ENCODE measurements at places on chromosomes 11 and 22.

DNA sequence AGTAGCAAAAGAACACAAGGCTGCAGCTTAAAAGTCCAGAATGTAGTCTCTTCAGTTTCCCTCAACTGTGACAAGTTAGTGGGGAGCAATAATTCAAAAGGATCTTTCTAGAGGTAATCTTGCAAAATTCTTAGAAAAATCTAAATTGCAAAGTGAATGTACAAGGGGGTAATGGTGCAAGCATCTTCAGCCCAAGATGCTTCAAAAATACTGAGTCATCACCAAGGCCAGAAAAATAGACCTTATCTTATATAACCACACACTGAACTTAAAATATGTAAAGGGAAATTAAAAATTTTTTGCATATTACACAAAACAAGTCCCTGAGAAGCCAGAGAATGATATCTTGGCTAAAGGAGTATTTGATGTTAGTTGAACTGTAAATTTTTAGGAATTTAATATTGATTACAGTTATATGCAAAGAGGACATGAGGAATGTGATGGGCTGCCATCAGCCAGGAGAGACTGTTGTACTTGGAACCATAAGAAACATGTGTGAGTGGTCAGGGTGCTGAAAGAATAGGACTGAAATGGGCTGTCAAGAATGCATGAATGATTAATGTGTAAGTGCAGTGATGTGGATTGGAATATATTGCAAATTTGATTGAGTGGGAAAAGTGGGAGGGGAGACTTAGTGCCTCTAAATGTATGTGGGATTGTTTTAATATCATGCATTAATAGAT lies 85.7 kb upstream of the LIN7C start:
- DNase-seq, result no peak

GRCh38 chr11:111367411-111368284 lies 11.4 kb downstream of the POU2AF1 start:
- DNase-seq, result no peak

DNA sequence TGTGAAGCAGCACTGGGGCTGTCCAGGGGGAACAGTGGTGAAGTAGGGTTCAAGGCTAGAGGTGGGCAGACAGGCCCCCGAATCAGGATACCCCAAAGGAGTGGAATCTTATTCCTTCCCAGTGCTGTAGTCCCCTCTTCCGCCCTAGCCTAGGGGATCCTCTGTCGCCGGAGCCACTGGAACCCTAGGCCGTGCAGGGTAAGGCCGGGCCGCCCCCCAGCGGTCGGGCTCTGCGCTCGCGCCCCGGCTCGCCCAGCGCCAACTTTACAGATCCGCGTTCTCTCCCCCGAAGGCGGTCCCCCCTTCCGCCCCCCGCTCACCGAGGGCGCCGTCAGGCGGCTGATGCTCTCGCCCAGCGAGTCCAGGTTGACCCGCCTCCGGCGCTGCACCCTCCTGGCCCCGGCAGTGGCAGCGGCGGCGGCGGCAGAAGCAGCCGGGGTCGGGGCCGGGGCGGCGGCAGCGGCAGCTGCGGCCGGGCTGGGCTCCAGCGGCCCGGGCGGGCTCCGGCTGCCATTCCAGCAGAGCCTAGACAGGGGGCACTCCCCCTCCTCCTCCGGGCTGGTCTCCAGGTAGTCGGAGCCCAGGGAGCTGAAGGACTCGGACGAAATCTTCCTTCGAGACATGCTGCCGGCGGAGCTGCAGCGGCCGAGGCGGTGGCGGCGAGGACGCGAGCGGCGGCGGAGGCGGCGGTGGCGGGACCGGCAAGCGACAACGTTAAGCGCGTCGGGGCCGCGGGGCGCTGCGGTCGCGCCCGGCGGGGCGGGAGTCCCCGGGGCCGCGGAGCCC lies 650 bp downstream of the GUCY1A2 start:
- no peak for DNase-seq

DNA sequence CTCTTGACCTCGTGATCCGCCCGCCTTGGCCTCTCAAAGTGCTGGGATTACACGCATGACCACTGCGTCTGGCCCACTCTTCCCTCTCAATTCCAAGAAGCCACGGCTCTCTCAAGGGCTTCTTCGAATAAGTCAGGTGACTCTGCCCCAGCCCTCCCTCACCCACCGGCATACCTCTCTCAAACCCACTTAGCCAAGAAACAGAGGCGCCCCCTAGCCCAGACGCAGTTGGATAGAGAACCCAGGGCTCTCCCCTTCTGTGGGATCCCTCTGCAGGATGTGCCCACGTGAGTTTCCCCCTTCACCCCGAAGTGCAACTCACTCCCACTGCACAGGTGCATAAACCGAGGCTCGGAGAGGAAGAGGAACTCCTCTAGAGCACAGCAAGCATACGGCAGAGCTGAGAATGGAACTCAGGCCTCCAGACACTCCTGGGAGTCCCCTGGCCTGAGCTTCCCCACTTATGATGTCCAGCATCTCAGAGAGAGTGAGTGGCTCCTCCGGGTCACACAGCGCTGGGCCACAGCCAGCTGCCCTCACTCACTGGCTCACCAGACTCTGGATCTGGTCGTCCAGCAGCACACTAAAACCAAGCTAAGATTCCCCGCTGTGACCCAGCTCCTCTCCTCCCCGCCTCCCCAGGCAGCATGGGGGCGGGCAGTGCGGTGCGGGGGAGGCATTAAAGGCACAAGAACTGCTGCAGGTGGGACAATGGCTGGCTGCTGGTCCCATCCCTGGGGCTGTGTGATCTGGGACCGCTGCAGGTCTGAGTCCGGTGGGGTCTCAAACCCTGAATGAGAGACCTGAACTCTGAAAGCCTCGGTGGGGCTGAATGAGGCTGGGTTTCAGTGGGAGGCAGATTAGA lies 16.8 kb upstream of the RGL4 start:
- no peak for DNase-seq

GRCh38 chr22:48679656-48680555 lies 1147.8 kb downstream of the BRD1 start:
- no peak for DNase-seq

- DNase-seq, result no peak
Observed at GRCh38 chr11:65695459-65696241, 16.4 kb upstream of the KAT5 start.

GRCh38 chr11:98358551-98358950 lies 662.2 kb upstream of the CNTN5 start:
- DNase-seq, result no peak

- no peak for DNase-seq
Observed at GRCh38 chr11:27213232-27213660, 149.8 kb downstream of the CCDC34 start.

- DNase-seq, result no peak
Observed at GRCh38 chr11:42974510-42975179, 337.2 kb upstream of the API5 start.

DNA sequence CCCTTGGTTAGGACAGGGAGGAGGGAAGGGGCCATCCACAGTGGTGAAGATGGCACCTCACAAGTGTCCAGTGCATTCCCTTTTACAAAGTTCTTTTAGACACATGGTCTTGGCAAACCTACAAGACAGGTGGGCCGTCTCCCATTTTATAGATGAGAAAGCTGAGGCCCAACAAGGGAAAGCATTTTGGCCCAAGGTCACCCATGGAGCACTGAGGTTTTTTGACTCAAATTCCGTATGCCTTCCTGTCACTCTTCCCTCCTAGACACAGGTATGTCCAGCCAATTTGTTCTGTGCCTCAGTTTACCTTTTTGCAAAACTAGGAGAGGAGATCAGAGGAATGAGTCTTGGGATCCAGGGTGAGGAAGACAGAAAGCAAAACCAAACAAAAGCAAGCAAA lies 1.2 kb downstream of the C1QTNF4 start:
- DNase-seq, result no peak

- DNase-seq, result no peak
Observed at GRCh38 chr11:46901156-46901555, 17.2 kb downstream of the LRP4 start.

DNA sequence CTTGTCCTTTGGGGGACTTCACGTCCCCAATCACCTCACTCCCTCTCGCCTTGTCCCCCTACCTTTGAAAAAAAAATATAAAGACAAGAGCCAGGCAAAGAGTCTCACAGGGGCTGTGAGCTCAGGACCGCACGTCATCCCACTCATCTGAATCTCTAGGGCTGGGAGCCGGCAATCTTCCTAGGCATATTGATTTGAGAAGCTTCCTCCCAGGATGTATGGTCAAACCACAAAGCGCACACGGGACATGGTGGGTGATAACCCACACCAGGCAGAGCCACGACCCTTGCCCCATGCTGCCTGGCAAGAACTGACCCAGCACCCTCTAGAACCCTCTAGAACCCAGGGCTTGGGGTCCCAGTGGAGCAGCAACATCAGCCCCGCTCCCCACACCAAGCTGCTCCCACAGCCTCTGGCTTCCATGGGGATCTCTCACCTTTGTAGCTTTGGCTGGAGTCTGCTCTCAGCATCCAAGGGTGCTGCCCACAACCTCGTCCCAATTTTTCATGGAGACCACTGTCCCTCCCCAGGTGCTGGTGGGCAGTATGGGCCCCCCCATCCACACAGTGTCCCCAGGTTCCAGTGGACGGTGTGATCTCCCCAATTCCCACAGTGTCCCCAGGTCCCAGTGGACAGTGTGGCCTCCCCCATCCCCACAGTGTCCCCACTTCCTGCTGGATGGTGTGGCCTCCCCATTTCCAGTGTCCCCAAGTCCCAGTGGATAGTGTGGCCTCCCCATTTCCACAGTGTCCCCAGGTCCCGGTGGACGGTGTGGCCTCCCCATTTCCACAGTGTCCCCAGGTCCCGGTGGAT lies 85.2 kb upstream of the FGF3 start:
- no peak for DNase-seq

DNA sequence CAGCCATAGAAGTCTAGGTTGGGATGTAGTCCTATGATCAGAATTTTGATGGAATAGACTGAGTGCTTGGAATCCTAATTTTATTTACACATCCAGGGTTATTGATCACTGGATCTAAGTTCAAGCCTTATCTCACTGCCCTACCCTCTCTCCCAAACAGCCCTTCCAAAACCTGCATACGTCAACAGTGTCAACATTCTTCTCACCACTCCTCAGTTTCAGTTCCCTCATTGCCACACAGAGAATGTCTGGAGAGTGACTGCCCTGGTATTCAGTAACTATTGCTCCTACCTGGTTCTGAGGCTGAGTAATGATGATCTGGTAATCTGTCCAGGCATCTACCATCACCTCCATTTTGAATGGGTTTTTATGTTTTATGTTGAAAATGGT lies 60.0 kb downstream of the GLYATL1 start:
- DNase-seq, result peak; percentile 58

GRCh38 chr22:39997939-39998726 lies 3.4 kb downstream of the FAM83F start:
- DNase-seq, result no peak

GRCh38 chr22:39873965-39874364 lies 19.6 kb downstream of the ENTHD1 start:
- peak; percentile 44 for DNase-seq

DNA sequence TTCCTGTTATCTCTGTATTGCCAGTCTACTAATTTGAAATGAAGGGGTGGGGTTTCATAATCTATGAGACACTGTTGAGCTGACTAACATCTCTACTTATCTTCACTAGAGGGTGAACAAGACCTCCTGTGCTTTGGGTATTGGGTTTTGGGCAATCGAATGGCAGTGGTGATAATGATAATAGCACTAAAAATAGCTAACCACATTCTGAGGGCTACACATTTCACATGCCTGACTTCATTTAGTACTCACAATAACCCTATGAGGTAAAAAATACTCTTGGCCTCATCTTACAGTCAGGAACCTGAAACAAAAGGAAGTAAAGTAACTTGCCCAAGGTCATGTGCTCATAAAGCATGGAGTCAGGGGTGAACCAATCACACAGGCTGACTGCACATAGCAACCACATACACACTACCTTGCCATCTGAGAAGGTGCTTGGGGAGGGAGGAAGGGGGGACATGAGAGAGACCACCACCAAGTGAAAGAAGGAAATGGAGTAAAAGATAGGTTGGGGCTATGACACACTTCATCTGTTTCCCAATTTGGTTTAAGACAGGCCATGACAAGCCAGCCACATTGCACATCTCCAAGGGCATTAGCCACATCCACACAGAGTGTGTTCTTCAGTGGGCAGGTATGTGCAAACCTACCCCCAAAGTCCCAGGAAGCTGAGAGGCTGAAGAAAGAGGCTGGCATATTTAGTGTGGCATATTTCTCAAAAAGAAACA lies 387.6 kb upstream of the DDI1 start:
- DNase-seq, result no peak
